ENCODE measurements at places on chromosomes 1 and 21.

DNA sequence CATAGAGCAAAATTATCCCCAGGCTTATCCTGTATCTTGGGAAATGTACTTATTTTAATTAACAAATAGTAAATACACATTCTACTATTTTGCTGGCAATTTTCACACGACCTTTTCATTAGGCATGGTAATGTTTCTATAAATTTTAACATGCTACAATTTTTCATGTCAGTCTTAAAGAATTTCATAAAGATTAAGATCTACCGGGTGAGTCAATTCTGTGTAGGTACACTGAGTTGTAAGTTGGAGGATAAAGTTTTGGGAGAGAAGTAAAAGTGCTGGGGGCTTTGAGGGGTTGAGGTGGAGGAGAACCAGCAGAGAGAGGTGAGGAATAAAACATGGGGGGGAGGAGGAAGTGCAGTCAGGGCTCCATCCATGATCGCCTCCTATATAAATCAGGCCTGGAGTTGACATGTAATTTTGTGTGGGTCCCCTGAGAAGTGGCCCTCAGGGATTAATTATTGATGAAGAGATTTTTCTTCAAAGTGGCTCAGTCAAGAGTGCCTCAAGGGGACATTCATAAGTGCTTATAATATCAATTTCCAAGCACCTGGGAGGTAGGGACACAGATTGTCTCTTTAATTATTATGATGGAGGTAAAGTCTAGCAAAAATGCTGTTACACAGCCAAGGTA is 7.2 kb downstream of the DPYD start:
- DNase-seq = no peak

DNA sequence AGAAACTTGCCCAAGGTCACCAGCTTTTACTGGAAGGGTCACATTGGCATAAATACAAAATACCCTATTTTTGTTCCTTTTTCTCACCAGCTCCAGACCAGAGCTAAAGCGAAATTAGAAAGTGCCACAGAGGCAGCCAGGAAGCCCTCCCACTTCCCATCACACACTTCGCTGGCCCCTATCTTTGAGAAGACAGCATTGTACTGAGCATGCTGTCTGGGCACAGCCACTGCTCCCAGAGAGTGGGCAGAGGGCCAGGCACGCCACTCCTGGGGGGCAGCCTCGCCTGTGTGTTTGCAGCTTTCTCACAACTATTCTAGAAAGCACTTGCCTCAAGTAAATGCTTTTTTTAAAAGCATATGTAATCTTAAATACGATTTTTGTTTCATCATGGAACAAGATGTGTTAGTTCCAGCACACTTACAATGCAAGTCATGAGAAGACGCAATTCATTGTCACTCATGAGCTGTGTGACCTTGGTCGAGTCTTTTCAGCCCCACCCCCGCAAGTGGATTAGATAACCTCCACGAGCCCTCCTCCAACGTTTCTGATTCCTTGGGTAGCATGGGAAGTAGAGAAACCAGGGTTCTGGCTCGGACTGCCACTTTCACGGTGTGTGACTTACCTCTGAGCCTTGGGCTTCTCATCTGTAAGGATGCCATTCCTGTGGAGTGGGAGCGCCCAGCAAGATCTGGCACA is 25.7 kb upstream of the EPHA8 start:
- no peak for DNase-seq

DNA sequence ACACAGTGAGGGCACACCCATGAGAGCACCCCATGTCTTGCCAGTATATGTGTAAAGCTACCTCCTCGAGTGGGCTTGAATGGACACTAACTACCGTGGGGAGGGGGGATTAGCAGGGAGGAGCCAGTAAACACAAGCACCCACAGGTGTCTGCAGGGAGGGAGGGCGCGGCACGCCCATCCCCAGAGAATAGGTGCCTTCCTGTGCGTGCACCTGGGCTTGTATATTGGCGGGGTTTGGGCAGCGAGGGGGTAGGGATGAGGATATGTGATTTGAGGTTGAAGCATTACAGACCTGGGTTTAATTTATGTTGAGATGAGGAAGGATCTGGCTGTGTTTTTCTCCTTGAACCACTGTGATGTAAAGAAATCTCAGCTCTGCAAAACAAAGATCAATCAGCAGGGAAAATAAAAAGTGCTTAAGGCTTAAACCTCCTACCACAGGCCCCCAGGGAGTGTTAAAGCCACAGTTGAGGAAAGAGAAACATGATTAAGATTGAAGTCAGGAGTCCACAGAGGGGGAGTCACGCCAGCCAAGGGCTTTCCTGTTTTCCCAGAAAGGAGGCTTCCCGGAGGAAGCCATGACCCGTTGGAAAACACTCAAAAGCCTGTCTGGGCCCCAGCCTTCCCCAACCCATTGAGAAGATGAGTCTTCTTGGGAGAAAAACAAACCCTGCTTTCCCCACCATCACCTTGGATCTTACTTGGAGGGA is 80.0 kb downstream of the CAMK2N1 start:
- no peak for DNase-seq

GRCh38 chr1:234208791-234209190 is 164.5 kb upstream of the COA6 start:
- DNase-seq = no peak

GRCh38 chr21:42120101-42120902 is 49.2 kb downstream of the UMODL1 start:
- DNase-seq = no peak

GRCh38 chr21:28883931-28884330 is 108.7 kb downstream of the LTN1 start:
- DNase-seq = no peak

- no peak for DNase-seq
These were observed 7.9 kb downstream of the ACAP3 start for GRCh38 chr1:1299686-1300351.

DNA sequence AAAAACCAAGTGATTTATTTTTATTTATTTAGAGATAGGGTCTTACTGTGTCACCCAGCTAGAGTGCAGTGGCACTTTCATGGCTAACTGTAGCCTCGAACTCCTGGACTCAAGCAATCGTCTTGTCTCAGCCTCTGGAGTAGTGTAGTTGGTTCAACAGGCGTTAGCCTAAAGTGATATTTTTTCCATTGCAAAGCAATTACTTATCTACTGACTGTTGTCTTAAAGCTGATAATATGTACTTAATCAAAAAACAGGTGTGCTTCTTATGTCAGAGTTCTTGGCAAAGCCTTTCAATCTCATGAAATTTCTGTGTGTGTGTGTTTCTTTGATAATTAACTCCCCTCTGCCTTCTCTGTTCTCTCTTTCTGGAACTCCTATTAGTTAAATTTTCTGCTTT is 62.4 kb upstream of the DUSP10 start:
- DNase-seq = no peak

GRCh38 chr1:216332003-216332402 is 91.2 kb downstream of the USH2A start:
- no peak for DNase-seq

- no peak for DNase-seq
These were observed 47.9 kb upstream of the NBL1 start for GRCh38 chr1:19596065-19596713.
